ENCODE measurements at places on chromosomes 4 and X.

DNA sequence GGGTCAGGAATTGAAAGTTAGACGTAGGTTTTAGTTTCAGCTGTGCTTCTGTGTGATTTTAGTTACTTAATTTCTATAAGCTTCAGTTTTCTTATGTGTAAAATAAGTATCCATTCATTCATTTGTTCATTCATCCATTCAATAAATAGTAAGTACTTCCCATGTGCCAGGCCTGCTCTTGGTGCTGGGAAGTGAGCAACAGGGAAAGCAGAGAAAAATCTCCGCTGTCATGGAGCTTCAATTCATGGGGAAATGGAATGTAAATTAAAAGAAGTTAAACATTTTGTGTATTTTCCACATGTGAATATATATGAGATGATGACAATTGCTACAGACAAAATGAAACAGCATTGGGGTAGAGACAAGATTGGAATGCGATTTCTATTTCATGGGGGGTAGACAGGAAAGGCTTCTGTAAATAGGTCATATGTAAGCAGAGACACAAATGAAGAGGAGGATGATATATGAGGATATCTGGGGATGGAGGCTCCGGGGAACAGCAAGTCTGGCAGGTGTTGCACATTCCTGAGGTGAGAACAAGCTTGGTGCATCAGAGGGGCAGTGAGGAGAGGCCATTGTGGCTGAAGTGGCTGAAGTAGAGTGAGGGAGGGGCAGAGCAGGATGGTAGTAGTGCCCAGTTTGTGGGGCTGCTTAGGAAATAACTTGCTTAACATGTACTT, 66.2 kb downstream of the FHIP1A start:
- no peak for DNase-seq

DNA sequence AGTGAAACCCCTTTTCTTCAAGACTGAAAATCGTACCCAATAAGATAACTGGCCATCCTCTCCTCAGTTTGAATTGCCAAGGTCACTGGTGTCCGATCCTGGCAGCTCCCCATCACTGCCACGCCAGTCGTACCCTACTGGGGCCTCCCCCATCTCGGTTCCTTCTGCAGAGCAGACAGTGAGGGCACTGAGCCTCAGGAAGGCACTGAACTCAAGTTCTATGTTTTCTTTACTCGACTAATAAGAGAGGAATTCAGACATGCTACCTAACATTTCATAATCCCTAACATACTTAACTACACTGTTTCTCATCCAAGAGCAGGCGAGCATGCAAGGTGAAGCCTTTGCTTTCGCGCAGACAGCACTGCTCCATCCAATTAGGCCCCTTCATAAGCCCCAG, 23.4 kb downstream of the ZFYVE28 start:
- DNase-seq = no peak

GRCh38 chr4:87035881-87036509, 101.2 kb downstream of the AFF1 start:
- DNase-seq = no peak

- DNase-seq = peak; percentile 24
These were observed 527 bp downstream of the NOA1 start for GRCh38 chr4:56976837-56977320.

- DNase-seq = no peak
These were observed 142.9 kb upstream of the SFRP2 start for GRCh38 chr4:153931804-153932203.

GRCh38 chr4:160184884-160185283, 1082.0 kb downstream of the RAPGEF2 start:
- no peak for DNase-seq

GRCh38 chr4:45063696-45064095, 337.3 kb upstream of the GNPDA2 start:
- DNase-seq = no peak

- no peak for DNase-seq
These were observed 99.0 kb downstream of the ASB9 start for GRCh38 chrX:15170927-15171326.

DNA sequence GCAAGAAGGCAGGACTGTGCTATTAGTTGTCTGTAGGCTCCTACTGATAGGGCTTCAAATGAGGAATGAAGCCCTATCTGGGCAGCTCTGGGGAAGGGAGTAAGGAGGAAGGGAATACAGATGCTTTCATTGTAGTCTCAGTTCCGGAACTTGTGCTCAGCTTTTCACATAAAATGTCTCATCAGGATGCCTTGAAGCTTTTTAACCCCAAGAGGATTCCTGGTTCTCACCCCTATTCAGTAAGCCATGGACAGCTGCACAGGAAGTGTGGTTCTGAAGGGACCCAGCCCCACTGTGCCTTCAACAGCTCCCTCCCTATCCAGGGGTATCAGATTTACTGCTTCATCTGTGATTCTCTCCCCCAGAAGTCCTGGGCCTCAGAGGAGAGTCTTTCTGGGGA, 5.0 kb downstream of the ARMCX5 start:
- DNase-seq = no peak

- DNase-seq = no peak
These were observed 56.2 kb downstream of the SCLT1 start for GRCh38 chr4:129037093-129037492.

DNA sequence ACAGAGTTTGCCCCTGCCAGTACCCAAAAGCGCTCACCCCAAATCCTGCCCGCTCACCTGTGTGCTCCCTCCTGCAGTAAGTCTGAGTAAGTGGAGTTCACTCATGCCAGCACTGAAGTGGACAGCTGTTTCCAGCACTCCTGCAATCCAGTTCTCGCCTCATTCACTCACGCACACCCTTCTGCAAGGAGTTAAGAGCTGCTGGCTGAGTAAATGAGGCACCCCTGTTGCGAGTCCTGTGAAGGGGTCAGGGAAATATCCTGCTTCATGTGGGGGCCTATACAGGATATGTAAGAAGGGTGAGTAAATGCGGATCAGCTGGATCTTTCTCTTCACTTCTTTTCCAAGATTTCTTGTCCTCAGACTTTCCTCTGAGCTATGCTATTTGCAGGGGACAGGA, 23.5 kb downstream of the CXCL8 start:
- DNase-seq = no peak

DNA sequence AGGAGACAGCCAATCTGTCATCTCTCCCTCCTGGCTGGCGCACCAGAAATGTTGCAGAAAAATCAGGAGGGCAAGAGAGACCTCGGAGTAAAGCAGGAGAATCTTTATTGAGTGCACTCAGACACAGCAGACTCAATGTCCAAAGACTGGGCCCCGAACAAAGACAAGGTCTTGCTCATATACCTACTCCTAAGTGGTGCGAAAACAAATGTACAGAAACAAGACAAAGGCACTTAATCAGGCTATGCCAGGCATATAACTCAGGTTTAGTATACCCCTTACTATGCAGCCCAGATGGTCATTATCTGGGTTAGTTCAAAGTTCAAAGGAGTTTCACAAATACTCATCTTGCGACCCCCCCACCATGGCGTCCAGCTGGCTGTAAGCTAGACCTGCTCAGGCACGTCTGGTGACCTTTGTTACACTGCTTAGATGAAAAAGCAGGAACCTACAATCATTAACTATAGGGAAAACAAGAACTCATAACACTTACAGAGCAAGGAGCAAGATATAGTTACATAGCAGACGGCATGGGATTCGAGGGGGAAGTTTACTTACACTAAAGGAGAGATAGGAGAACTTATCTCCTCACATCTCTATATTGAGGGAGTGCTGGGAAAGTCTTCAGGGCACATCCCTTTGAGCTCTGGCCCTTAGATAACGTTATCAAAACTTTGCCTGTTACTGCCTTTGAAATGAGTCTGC, 27.5 kb downstream of the SULT1E1 start:
- no peak for DNase-seq

- DNase-seq = no peak
These were observed 48.3 kb downstream of the ATXN3L start for GRCh38 chrX:13271511-13271910.

DNA sequence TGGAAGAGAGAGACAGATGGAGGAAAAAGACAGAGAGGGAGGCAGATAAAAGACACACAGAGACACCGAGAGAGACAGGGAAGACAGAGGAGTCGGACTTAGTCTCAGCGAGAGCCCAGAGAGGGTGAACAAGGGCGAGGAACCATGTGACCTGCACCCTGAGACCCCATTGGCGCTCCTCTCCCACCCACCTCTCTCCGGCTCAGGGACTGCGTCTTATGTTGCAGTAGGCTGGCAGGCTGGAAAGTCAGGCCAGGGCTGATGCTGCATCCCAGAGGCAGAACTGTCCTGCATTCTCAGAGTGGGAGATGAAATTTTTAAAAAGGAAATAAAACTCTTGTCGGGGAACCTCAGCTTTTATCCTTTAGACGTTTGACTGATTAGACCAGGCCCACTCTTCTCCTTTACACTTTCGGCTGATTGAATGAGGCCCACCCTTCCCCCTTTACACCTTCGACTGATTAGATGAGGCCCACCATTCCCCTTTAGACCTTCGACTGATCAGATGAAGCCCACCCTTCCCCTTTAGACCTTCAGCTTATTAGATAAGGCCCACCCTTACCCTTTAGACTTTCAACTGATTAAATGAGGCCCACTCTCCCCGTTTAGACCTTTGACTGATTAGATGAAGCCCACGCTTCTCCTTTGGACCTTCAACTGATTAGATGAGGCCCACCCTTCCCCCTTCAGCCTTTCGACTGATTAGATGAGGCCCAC, 29.5 kb upstream of the IL3RA start:
- no peak for DNase-seq

- no peak for DNase-seq
These were observed 188.8 kb downstream of the CRLF2 start for GRCh38 chrX:1023676-1024075.

DNA sequence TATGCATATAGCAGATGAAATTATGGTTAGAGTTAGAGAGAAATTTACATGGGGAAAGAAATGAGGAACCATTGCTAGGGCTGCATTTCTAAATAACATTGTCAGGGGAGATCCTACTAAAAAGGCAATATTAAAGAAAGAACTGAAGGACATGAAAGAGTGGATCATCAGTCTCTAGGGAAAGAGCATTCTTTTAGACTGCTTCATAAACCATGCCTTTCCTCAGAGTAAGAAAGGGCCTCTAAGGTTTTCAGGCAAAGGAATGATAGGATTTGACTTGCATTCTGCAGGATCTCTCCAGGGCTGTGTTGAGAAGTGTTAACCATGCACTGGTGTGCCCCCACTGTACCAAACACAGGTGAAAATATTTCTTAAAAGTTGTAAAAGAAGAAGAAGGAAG, 385.4 kb upstream of the MAD2L1 start:
- no peak for DNase-seq

- DNase-seq = no peak
These were observed 15.9 kb downstream of the TMEM192 start for GRCh38 chr4:165096776-165097175.

GRCh38 chr4:67922697-67923096, 38.9 kb upstream of the TMPRSS11D start:
- DNase-seq = no peak

DNA sequence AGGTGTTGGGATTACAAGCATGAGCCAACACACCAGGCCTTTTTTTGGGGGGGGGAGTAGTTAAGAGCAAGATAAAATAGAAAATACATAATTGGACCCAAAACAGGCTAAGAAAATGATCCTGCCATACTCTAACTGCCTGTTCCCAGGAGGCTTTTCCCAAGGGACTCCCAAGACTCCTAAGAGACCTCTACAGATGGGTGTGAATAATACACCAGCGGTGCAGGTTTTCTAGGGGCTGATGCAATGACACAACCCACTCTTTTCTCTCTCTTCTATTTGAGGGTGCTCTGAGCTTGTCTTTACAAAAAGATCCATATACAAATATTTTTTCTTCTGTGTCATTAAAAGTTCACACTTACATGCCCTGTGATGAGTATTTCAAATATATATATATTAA, 116.9 kb downstream of the RASL11B start:
- DNase-seq = no peak

DNA sequence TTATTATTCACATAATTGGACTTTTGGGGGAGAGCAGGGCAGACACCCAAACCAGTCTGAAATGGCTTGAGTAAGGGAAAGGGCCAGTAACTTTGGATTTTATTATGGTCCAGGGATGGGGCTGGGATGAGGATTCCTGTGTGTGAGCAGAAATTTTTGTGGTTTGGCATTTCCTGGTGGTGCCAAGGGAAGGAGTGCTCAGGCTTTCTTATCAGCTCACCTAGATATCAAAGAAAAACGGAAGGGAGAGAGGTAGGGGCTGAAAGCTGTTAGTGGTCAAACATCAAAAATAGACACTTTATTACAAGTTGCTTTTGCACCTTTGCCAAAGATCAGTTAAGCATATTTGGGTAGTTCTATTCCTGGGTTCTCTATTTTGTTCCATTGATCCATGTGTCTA, 128.5 kb upstream of the DIPK2B start:
- no peak for DNase-seq

DNA sequence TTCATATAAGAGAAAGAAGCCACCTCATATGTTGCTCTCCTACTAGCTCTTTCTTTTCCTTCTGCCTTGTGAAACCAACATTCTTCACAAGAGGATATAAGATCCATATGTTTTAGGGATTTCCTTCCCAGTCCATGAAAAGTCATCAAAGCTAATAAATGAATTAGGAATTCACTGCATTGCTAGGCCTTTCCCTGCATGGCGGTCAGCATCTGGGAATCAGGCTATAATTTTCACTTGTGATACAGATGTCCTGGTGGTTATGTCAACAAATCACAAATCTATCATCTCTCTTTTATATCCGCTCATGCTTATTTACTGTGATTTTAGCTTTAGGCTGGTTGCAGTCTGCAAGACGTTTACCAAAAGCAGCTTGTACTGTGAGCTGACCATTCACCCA, 510.0 kb downstream of the NLGN4X start:
- DNase-seq = no peak

DNA sequence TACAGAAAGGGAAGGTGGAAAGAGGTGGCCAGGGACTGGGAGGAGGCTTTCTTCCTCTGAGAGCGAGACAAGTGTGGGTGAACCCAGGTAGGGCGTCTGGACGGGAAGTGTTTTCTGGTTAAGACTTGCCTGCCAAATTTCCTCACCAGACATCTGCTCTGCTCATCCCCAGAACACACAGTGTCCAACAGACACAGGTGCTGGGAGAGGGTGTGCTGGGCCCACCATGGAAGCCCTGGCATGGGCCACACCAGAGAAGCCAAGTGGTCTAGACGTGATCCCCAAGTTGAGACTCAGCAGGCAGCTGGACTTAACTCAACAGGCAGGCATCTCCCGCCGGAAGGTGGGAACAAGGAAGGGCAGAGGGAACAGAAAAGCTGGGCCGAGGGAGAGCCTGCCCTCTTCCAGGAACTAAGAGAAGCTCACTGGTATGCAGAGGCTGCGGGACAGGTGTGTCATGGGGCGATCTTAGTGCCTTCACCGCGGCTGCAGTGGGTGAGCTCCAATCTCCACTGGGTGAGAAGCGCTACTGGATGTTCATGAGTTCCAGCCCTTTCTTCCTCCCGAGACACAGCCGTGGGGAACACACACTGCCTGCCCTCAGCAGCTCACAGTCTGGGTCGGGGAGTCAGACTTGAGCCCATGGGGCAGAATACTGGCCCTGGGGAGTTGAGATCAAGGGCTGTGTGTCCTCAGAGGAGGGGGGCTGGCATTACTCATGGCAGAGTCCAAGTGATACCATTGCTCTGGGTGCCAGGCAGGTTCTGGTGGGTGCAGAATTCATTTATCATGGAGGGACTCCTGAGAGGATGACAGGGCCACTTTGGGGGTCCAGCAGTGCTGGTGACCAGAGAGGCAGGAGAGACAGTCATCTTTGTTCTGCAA, 110.2 kb downstream of the CPZ start:
- DNase-seq = no peak

Data from activated T-helper 1 cell treated with anti-CD3 and anti-CD28 coated beads, Interleukin-2, amount 50 U/mL, for 16 hours (primary cell).